Stimulated activated CD8-positive, alpha-beta memory T cell treated with anti-CD3 and anti-CD28 coated beads, Interleukin-7, amount 100 ng/mL, for 48 hours (primary cell): ENCODE measurements at places on chromosomes 3 and 15.
A peak's percentile ranks its signal among the peaks of the same experiment; 100 is the strongest.

GRCh38 chr3:185988080-185988815 lies 50.4 kb upstream of the TRA2B start:
- no peak for DNase-seq

- DNase-seq = no peak
Observed at GRCh38 chr15:84953136-84953535, 28.5 kb upstream of the PDE8A start.

DNA sequence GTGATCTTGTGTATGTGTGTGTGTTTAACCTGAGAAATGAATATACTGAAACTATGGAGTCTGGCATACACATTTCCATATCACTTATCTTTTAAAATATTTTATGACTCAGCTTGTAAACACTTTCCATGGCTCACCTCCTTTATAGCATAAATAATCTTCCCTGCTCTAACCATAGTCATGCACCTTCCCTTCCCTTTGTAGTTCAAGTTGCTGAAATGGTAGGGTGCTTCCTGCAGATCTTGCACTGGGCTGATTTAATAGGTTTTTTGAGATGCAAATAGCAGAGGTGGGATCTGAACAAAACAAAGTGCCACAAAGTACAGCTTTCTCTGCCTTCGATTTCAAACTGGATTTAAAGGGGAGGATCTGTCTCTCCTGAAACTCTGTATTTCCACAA lies 712.7 kb upstream of the LMCD1 start:
- DNase-seq = no peak

DNA sequence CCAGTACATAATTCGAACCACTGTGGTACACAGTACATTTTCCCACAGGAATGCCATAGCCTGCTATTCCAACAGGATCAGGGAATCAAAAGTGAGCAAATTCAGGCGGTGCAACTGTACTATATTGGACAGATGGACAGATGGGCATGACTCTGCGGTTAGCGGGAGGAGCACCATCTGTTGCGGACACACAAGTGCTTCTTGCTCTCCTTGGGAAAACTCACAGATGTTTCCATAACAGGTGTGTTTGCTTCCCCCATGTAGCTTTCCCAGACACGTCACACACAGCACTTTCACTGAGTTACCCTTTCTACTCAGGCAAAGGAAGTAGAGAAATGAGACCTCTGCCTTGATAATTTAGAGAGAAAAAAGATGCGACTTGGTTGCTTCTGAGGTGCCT lies 325.1 kb upstream of the THBS1 start:
- DNase-seq = no peak

DNA sequence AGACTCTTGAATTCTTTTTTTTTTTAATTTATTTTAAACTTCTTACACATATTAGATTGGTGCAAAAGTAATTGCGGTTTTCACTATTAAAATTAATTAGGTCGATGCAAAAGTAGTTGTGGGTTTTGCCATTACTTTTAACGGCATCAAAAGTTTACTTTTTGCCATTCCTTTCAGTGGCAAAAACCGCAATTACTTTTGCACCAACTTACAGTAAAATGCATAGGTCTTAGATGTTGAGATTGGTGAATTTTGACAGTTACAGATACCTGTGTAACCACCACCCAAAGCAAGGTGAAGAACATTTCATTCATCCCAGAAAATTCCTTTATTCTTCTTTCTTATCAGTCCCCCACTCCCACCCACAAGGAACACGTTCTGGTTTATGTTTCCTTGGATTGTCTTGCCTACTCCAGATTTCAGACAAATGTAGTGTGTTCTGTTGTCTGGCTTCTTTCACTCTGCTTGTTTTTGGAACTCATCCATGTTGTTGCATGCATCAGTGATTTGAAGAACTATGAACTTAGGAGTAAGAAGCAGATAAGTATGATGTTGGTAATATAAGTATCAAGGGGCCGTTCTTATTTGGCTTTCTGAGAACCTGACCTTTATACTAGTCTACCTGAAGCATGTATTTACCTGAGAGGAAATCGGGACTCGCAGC lies 198.4 kb upstream of the UBE2E1 start:
- DNase-seq = no peak

- DNase-seq = no peak
Observed at GRCh38 chr15:66560856-66561525, 4.8 kb downstream of the LCTL start.

GRCh38 chr15:55942332-55942731 lies 51.1 kb downstream of the NEDD4 start:
- DNase-seq = no peak

DNA sequence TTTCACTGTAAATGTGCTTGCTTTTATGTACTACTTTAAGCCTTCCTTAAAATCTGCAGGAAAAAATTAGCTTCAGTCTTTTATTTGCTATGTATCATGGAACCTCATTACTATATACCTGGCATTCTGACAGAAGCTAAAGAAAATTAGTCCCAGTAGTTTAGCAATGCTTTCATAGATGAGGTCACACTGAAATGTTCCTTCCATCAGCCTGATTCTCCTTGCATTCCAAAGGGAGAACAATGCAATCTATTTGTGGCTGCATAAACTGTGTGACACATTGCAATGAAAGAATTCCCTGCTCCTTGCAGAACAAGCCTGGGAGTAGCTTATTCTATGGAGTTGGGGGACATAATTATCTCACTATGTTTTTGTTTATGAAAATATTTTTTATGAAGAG lies 691.5 kb upstream of the ARPP21 start:
- DNase-seq = no peak

DNA sequence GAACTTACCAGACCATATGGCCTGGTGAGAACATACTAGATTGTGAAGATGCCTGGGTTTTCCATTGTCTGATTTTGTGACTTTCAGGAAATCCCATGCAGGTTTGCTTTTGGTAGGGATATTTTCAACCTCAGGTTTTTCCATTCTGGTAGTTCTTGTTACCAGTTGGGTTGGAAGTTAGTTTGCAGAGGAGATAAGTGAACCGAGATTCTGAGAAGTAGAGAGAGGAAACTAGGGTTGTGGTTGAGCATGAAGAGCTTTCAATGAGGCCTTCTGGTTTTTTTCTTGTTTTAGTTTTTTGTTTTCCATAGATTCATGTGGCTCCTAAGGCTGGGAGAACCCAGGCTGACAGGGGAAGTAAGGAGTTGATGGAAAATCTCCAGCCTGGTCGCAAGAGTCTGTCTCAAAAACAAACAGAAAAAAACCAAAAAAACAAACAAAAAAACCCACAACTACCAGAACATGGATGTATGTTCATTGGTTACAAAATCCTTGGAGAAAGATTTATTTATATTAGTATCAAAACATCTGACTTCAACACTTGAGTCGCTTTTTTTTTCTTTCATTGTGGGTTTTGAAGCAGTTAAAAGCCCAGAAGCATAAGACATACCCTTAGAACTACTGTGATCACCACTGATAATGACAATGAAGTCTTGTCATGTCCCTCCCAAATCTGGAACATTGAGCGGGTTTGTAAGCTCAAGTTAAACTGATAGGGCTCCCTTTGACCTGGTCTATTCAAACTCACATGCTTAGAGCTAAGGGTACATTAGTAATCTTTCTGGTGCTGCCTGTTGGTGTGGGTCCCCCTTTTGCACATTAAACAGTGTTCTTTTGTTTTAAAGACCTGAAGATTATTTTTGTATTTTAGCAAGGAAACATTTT lies 3.2 kb downstream of the GPR171 start:
- DNase-seq = no peak

- DNase-seq = no peak
Observed at GRCh38 chr3:117128872-117129271, 419.3 kb downstream of the TUSC7 start.

- DNase-seq = no peak
Observed at GRCh38 chr3:176954517-176954916, 242.8 kb downstream of the TBL1XR1 start.

GRCh38 chr15:52379395-52380106 lies 83.9 kb upstream of the MYO5C start:
- peak; percentile 9 for DNase-seq

- no peak for DNase-seq
Observed at GRCh38 chr3:31358473-31359070, 174.2 kb upstream of the STT3B start.

DNA sequence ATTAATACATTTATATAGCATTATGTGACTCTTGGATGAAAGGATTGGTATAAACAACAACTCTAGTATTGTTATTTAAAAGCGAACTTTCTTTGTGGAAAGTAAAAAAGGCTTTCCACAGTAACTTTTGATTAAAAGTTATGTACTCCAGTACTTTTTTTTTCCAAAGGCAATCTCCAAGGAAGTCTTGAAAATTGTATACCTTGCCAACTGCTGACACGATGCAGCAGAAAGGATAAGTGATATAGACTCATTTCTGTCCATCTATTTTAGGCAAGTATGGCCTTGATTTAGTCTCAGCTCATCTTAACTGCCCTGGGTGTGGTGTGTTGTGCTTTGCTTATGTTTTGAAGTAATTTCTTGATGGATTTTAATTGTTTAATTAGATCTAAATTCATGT lies 79.7 kb downstream of the OTOL1 start:
- no peak for DNase-seq

DNA sequence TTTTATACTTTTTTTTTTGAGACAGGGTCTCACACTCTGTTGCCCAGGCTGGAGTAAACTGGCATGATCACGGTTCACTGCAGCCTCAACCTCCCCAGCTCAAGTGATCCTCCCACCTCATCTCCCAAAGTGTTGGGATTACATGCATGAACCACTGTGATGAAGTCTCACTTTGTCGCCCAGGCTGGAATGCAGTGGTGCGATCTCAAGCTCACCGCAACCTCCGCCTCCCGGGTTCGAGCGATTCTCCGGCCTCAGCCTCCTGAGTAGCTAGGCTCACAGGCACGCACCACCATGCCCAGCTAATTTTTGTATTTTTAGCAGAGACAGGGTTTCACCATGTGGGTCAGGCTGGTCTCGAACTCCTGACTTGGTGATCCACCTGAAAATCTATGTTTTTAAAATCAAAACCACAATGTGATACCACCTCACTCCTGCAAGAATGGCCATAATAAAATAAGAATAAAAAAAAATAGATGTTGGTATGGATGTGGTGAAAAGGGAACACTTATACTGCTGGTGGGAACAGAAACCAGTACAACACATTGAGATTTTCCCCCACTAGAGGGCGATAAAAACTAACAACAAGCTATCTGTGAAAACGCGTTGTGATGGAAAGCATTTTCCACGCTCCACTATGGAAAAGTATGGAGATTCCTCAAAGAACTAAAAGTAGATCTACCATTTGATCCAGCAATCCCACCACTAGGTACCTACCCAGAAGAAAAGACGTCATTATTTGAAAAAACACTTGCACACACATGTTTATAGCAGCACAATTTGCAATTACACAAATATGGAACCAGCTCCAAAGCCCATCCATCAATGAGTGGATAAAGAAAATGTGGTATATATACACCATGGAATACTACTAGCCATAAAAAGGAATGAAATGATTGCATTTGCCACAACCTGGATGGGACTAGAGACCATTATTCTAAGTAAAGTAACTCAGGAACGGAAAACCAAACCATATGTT lies 26.8 kb upstream of the OCA2 start:
- no peak for DNase-seq

- DNase-seq = no peak
Observed at GRCh38 chr15:26970712-26971210, at the start of gene GABRG3. GABRG3 (plus strand) TSS chr15:26971181.

DNA sequence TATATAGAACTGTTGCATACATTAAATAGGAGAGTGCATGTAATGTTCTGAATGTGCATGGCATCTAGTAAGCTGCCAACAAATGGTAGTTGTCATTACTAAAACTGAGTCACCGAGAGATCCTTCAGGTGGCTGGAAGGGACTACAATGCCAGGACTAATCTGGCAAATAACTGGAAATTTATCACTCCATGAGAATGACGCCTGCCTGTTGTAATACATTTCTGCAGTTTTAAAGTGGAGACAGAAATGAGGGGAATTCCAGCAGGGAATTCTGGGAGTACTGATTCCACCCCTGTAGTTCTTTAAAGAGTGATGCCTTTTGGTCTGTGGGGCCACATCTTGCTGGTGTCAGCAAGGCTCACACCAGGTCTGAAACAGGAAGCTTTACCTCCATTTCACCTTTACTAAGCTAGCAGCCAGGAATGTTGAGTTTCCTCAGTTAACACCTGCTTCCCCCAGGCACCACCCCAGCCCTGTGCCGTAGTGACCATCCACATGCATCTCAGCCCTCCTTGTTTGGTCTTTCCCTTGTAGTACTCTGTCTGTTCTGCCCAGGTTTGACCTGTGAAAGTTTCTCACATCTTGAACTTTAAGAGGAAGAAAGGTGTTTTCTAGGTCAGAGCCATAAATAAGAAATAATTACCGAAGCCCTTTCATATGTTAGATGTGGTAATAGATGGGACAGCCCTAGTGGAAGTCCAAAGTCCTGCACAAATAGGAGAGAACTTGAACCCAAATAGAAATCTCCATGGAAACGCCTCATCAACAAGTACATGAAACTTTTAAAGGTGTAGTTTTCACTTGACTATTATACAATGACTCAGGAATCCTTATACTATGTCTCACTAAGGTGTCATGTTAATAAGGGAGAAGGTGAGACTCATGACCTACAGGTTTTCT lies 56.7 kb upstream of the LMOD3 start:
- no peak for DNase-seq

GRCh38 chr3:171354706-171355582 lies 105.3 kb downstream of the TNIK start:
- DNase-seq = no peak

DNA sequence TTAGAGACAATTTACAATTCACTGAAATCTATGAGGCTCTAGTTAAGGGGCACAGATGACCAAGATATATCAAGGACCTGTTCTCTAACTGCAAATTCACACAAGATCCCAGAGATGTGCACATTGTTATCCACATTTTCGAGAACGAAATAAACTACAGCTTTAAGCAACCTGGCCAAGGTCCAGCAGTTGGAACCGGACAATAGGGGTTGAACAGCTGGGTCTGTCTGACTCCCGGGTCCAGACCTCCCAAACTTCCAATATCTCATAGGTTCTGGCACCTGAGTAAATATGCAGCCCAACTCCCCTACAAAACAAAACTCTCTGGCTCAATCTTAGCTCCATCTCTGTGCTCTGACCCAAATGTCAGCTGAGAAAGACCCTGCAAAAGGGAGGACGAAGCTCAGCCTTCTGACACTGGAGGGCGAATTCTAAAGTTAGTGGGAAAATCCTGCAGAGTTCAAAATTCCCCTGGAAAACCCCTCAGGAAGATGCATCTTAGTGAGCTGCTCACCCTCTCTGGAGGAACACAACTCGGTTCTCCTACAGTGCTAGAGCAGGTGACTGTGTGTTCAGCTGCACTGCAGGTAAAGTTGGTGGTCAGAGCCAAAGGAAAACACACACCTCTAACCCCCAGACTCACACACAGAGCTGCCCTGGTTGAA lies 14.2 kb upstream of the SPATA12 start:
- no peak for DNase-seq

DNA sequence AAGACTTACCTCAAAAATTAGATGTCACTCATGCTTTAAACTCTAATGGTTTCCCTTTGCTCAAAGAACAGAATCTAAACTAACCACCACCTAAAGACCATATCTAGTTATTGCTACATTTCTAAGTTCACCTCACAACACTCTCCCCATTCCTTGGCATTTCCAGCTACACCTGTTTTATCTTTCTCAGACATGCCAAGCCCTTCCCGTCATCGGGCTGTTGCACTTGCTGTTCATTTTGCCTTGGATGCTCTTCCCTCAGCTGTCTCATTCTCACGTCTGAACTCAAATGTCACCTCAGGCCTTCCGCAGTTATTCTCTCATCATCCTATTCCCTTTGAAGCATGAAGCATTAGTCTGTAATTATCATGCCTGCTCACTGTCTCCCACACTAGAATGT lies 1.1 kb upstream of the ACTR8 start:
- no peak for DNase-seq

GRCh38 chr15:48279608-48280007 lies 51.6 kb upstream of the DUT start:
- DNase-seq = no peak

- no peak for DNase-seq
Observed at GRCh38 chr15:75531041-75531450, 48.1 kb downstream of the PTPN9 start.
